ENCODE measurements at places on chromosomes 12 and 14.
A peak's percentile ranks its signal among the peaks of the same experiment; 100 is the strongest.

GRCh38 chr12:53096089-53096741, 1.3 kb upstream of the IGFBP6 start:
- DNase-seq = no peak

- no peak for DNase-seq
These were observed 18.7 kb upstream of the NOS1 start for GRCh38 chr12:117380083-117380482.

- no peak for DNase-seq
These were observed 225.1 kb upstream of the CRY1 start for GRCh38 chr12:107318556-107318805.

GRCh38 chr12:93722835-93723567, 45.8 kb downstream of the CRADD start:
- DNase-seq = no peak

GRCh38 chr12:608413-608812, 54.8 kb downstream of the NINJ2 start:
- no peak for DNase-seq

DNA sequence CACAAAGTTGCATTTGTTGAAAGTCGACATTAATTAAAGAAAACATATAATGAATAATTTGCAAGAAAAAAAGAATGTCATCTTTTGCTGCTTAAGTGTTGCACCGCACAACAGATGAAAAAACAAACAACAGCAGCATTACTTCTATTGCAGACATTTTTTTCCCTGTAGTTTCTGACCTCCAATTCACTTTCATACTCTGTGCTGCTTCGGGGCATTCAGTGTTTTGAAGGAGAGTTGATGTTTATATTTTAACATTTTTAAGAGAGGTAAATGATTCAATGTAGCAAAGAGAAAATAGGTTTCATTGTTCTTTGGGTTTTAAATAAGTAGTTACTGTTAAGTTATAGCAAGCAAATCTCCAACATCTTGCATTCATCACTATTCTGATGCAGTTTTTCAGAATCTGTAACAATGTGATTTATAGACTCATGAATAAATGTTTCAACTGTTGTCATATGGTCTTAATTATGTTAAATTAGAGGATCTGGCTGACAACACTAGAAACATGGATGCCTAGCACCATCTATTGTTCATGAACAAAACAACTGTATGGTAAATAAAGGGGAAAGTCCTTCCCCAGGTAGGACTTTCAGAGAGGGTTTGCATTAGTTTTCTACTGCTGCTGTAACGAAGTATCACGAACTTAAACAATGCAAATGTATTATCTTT, 168.1 kb downstream of the BCAT1 start:
- DNase-seq = no peak

GRCh38 chr12:113109872-113110599, 25.5 kb downstream of the RASAL1 start:
- DNase-seq = no peak

DNA sequence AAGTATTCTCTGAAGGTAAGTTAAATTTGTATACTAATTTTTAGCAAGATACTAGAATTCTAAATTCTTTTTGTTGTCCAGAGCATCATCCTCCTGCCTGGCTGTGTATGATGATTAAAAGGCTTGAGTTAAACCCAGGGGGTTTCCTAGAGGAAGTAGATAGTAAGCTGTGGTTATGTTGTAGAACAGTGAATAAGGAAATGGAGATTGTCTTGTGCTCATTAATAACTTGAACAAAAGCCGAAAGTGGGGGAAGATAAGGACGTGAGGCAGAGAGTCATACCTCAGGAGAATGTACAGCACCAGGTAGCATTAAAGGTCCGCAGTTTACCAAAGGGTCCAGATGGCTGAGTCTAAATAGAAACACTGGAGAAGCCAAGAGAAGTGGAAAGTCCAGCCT, 42.0 kb downstream of the CKB start:
- no peak for DNase-seq

- DNase-seq = no peak
These were observed 8.0 kb downstream of the ASCL1 start for GRCh38 chr12:102965281-102966155.

- DNase-seq = no peak
These were observed 42.6 kb downstream of the LIMA1 start for GRCh38 chr12:50240792-50241114.

GRCh38 chr14:95362138-95362494, 42.4 kb upstream of the CLMN start:
- DNase-seq = no peak

GRCh38 chr12:94286583-94287244, 138.3 kb downstream of the PLXNC1 start:
- no peak for DNase-seq

- DNase-seq = no peak
These were observed 40.9 kb upstream of the VASH1 start for GRCh38 chr14:76720382-76720813.

- DNase-seq = no peak
These were observed 25.2 kb upstream of the NCOR2 start for GRCh38 chr12:124592481-124593160.

- no peak for DNase-seq
These were observed 1154.5 kb downstream of the AACS start for GRCh38 chr12:126219654-126220279.

GRCh38 chr14:32675433-32675832, 263.2 kb upstream of the NPAS3 start:
- no peak for DNase-seq

DNA sequence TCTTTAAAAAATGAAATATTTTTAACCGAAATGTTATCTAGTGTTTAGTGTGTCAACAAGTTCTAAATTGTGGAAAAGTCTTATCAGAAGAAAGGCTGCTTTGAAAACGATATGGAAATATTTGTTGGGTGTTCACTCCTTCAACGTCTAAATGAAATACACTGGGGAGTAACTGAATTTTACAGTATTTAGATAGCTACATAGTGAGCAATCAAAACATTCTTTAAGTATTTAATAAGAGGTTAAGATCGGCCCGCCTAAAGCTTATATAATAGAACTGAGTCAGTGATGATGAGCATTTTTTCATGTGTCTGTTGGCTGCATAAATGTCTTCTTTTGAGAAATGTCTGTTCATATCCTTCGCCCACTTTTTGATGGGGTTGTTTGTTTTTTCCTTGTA, 228.3 kb downstream of the RAD51B start:
- no peak for DNase-seq

- no peak for DNase-seq
These were observed 2.6 kb downstream of the BCL7A start for GRCh38 chr12:122024132-122024785.

GRCh38 chr12:1872448-1872847, 46.0 kb downstream of the CACNA2D4 start:
- no peak for DNase-seq

GRCh38 chr14:98927986-98928385, 344.0 kb downstream of the BCL11B start:
- no peak for DNase-seq

DNA sequence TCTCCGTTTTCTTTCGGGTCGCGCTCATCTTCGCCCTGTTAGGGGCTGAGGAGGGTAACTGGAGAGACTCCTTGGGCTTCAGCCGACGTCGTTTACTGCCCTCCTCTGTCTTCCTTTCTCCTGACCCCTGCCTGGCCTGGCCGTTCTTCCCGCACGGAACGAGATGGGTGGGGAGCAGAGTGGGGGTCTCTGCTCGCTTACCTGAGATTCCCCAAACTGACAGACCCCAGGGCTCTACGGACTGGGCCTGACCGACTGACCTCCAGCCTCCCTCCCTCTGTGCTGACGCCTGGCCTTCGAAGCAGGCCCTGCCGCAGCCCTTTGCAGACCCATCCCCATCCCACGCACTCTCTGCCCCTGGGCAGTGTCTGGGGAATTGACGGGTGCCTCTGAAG, 439 bp downstream of the GOLGA5 start:
- no peak for DNase-seq

GRCh38 chr14:67580336-67581171, 19.5 kb downstream of the PIGH start:
- DNase-seq = no peak

GRCh38 chr12:31715283-31715825, 13.5 kb downstream of the AMN1 start:
- no peak for DNase-seq

DNA sequence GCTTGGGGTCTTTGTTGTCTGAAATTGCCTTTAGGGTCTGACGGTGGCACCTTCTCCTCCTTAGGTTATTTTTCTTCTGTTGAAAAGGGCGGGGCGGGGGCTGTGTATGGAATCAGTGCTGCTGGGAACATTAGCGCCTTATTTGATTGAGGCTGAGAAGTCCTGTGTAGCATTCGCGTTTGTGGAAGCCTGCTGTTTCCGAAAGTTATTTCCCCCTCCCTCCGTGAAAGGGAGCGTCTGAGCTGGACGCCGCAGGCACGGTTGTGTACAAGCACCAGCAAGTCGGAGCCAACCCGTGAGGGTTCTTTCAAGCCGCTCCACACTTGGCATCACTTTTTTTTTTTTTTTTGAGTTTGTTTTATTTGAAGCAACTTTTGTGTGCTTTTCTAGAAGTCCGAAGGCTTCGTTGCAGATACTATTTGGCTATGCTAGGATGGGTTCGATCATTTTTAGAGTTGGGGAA, 1.1 kb downstream of the SYNE2 start:
- DNase-seq = peak; percentile 11

DNA sequence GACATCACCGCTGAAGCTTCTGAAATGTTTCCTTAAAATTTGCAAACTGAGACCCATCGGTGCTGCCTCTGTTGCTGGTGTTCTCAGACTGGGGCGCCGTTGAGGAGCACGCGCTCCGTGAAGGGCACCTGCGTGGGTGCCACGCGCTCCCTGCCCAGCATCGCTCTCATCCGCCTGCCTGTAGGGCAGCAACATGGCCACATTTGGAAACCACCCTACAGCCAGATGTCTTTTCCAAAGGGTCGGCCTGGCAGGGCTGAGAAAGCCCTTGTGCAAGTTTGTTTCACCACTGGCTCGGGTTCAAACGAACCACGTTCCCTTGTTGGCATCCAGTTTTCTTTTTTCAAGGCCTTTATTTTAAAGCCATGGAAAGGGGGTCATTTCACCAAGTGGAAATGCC, 13.9 kb downstream of the ADGRD1 start:
- DNase-seq = no peak

DNA sequence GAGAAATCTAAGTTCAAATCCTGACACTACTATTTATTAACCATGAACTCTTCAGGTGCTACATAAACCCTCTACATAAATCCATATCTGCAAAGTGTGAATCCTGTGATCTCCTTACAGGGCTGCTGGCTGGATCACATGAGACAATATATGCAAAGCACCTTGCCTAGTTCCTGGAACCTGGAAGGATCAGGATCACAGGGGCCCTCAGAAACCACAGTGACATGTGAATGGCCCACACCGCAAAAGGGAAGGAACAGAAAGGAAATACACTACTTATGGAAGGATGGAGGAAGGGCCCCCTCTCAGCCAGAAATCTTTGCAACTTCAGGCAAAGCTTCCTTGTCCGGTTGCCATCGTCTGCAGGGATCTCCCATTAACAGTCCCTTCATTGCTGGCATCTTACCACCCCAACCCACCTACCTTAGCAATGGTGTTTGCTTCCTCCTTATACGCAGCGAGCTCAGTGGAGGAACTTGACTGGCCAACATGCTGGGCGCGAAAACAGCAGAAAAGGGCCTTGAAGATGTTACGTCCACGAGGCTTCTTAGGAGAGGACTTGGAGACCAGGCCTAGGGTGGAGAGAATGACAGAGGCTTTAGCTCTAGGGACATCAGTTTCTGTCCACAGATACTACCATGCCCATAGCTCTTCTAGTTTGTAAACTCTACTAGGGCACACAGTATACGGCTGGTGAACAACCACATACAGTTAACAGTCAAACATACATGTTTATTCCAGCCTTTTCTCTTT, 10.7 kb upstream of the AVIL start:
- DNase-seq = no peak

- no peak for DNase-seq
These were observed 13.7 kb upstream of the LTA4H start for GRCh38 chr12:96049101-96049500.

GRCh38 chr12:46855760-46856159, 30.0 kb upstream of the SLC38A4 start:
- DNase-seq = no peak

DNA sequence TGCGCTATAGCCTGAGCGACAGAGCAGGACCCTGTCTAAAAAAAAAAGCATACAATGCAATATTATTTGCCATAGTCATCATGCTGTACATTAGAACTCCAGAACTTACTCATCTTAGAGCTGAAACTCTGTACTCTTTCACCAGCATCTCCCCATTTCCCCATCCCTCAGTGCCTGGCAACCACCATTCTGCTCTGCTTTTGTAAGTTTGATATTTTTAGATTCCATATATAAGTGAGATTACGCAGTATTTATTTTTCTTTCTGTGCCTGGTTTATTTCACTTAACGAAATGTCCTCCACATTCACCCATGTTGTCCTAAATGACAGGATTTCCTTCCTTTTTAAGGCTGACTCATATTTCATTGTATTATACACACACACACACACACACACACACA, 121.8 kb downstream of the BBS10 start:
- no peak for DNase-seq

GRCh38 chr14:22613106-22613695, 15.1 kb downstream of the ABHD4 start:
- DNase-seq = no peak
